ENCODE measurements at places on chromosomes 1 and 21.

DNA sequence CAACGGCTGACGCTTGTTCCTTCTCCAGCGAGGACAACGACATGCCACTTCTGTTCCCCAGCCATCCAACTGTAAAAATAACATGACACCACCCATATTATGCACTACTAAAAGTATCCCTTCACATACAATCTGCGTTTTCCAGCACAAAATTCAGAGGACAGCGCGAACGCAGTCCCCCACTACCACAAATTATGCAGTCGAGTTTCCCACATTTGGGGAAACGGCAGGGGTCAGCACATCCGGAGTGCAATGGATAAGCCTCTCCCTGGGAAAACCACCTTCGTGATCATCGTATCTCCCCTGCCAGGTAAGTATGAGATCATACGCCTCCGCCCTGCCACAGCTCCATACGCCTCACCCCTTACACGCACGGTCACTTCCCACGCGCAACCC is 120.9 kb downstream of the PPIAL4G start:
- no peak for DNase-seq

DNA sequence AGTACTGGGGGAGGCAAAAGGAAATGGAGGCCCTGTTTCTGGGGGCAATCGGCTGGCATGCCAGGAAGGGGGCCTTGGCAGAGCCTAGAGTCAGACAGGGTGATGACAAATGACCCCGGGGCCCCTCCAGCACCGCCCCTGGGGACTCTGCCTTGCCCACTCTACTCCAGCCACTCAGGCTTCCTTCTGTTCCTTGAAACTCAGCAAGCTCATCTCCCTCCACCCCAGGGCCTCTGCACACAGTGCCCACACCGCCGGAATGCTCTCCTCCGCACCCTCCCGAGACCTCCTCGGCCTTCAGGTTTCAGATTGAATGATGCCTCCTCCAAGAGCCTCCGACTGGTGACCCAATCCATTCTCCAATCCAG is 122.5 kb upstream of the ZBTB40 start:
- no peak for DNase-seq

DNA sequence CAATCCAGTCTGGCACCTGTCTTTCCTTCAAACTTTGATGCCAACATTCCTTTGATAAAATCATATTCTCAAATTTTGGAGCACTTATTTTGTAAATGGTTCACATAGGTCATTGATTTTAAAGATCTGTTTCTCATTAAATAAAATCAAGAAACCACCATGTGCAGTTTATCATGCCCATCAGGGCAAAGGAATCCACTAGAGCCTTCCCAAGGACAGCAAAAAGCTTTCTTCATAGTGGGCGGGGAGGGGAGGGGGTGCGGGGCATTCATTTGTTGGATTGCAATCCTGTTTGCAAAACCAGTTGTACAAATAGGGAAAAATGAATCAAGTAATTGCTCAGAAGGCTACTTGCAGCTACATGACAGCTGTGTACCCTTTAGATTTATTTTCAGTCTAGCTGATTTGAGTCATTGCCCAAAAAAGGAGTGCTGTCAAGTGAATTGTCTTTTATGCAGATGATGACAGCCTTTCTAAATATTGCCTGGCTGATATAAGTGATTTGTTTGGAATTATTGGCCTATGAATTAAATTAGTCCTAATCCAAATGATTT is 23.0 kb downstream of the LRRC8B start:
- no peak for DNase-seq

DNA sequence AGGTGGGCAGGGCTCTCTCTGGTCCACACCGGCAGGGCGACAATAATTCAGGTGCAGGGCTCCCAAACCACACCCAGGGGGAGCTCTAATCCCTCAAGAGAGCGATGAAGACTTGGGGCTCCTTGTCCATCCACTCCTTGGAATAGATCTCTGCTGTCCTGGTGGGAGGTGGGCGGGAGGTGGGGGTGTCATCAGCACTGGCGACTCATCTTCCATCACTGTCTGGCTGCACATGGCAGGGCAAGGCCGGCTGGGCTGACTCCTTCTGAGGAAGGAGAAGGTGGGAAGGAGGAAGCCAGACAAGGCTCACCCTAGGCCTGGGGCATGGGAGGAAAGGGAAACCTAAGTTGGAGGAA is 29.3 kb downstream of the TNNT2 start:
- DNase-seq: no peak

DNA sequence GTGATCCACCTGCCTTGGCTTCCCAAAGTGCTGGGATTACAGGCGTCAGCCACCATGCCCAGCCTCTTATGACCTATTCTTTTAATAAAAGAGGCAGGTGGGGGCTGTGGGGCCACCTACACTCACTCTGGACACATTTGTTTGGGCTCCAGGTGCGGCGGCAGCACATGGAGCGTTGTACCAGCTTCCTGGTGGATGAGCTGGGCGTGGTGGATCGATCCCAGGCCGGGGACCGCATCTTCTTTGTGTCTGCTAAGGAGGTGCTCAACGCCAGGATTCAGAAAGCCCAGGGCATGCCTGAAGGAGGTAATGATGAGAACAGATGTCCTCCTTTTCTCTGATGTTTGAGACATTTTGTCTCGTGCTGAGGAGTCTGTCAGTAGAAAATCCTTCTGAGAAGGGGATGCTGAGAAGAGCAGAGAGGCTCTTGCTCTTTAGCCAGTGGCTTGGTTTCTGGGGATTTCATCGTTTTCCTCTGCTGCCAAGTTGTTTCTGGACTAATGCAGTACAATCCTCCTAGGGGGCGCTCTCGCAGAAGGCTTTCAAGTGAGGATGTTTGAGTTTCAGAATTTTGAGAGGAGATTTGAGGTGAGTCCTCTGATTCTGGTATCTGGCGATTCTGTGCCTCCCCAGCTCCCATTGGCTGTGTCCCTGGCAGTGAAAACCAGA is 17.9 kb upstream of the MIIP start:
- peak; percentile 32 for DNase-seq

GRCh38 chr21:45607021-45607908 is 36.3 kb upstream of the PCBP3 start:
- DNase-seq: no peak

Measured in stimulated activated CD4-positive, alpha-beta T cell treated with anti-CD3 and anti-CD28 coated beads, Interleukin-1b, Interleukin-23, amount 100 ng/mL, for 24 hours (primary cell).